Mesendoderm (in vitro differentiated cells): ENCODE measurements at places on chromosomes 16 and 17.

DNA sequence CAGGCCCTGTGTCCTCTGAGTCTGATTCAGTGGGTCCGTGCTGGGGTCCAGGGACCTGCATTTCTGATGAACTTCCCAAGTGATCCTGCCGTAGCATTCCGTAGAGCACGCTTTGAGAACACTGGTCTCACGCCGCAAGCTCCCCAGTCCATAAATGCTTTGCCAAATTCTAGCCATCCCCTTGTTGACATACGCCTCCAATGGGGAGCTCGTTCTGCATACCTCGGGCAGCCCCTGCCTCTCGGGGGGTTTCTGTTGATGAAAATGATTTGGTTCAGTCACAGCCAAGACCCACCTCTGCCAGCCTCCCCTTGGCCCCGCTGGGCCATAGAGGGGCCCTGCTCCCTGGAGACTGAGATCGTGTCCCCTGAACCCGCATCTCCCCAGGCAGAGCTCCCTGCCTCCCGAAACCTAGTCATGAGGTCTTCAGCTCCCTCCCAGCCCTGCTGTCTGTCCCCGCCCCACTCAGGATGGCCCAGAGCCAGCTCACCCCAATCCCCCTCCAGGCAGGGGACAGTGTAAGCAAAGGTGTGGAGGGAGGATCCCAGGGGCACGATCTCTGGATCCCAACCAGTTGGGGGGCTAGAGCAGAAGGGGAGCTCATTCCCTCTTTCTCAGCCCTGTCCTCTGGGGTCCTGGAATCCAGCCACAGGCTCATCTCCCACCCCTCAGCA, 16.2 kb upstream of the SPNS2 start:
- no peaks in the 10 kb centered on the region for H3K36me3 ChIP-seq
- H3K4me3 ChIP-seq: no peak overlapping the region
- H3K27ac ChIP-seq: no peak overlapping the region

- no peak for DNase-seq
- H3K36me3 ChIP-seq: no peaks in the 10 kb centered on the region
- H3K4me1 ChIP-seq: no peaks in the 10 kb centered on the region
- no peaks in the 10 kb centered on the region for H3K27me3 ChIP-seq
- no peak overlapping the region for H3K4me3 ChIP-seq
- no peak overlapping the region for H3K27ac ChIP-seq
Observed at GRCh38 chr17:29458066-29458465, 67.9 kb downstream of the TAOK1 start.

DNA sequence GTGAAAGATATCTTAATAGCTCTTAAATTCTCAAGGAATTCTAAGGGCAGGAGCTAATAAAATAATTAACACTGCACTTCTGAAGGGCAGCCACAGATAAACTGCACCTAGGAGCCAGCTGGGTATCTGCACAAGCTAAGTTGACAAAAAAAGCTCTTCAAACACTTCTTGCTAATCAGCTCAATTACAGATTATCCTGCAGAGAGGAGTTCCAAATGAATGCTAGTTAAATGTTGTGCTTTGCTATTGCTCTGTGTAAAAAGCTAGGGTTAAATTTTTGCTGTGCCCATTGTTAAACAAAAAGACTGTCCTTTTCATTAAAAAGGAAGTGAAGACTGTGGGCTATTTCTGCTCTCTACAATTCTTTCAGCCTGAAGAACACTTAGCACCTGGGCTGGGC, 158.5 kb upstream of the SHISA6 start:
- no peak overlapping the region for H3K27ac ChIP-seq
- DNase-seq: peak; percentile 9
- H3K27me3 ChIP-seq: no peaks in the 10 kb centered on the region
- H3K36me3 ChIP-seq: no peaks in the 10 kb centered on the region
- H3K4me1 ChIP-seq: no peaks in the 10 kb centered on the region

GRCh38 chr16:55605754-55606336, 39.4 kb downstream of the CAPNS2 start:
- H3K27ac ChIP-seq: no peak overlapping the region
- H3K27me3 ChIP-seq: no peaks in the 10 kb centered on the region
- no peak overlapping the region for H3K4me3 ChIP-seq
- no peaks in the 10 kb centered on the region for H3K36me3 ChIP-seq

DNA sequence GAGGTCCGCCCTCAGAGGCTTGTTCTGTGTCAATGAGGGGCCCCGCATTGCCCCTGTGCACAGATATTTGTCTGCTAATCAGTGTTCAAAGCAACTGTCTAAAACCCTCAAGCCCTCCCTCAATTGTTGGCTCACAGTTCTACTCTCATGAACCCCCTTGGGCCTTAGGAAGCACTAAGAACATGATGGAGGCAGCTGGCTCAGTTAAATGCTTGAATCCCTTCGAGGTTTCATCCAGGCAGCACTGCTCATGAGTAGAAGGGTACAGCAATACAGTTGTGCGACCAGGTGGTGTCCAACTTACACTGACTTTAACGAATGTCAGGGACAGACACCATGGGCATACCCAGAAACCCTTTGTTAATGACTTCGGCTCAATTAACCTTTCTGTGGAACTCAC, 89.2 kb upstream of the WSCD1 start:
- no peak overlapping the region for H3K4me3 ChIP-seq
- no peaks in the 10 kb centered on the region for H3K36me3 ChIP-seq
- H3K4me1 ChIP-seq: no peaks in the 10 kb centered on the region

GRCh38 chr17:8430966-8431365, 4.7 kb upstream of the NDEL1 start:
- H3K4me3 ChIP-seq: no peak overlapping the region
- no peaks in the 10 kb centered on the region for H3K36me3 ChIP-seq
- no peak overlapping the region for H3K27ac ChIP-seq
- H3K4me1 ChIP-seq: no peaks in the 10 kb centered on the region
- DNase-seq: no peak

- peaks cover 2% of the 10 kb centered on the region for H3K4me1 ChIP-seq
- H3K27ac ChIP-seq: no peak overlapping the region
- H3K36me3 ChIP-seq: no peaks in the 10 kb centered on the region
- no peak overlapping the region for H3K4me3 ChIP-seq
- H3K27me3 ChIP-seq: no peaks in the 10 kb centered on the region
Observed at GRCh38 chr17:58368860-58369213, 16.8 kb upstream of the SUPT4H1 start.

- no peaks in the 10 kb centered on the region for H3K4me1 ChIP-seq
- no peaks in the 10 kb centered on the region for H3K27me3 ChIP-seq
- no peak overlapping the region for H3K4me3 ChIP-seq
- DNase-seq: no peak
- no peak overlapping the region for H3K27ac ChIP-seq
Observed at GRCh38 chr16:1488054-1488601, 616 bp downstream of the PTX4 start.

GRCh38 chr16:77584205-77584859, 138.0 kb upstream of the NUDT7 start:
- H3K4me1 ChIP-seq: no peaks in the 10 kb centered on the region
- no peaks in the 10 kb centered on the region for H3K27me3 ChIP-seq
- no peak overlapping the region for H3K4me3 ChIP-seq
- no peak overlapping the region for H3K27ac ChIP-seq

DNA sequence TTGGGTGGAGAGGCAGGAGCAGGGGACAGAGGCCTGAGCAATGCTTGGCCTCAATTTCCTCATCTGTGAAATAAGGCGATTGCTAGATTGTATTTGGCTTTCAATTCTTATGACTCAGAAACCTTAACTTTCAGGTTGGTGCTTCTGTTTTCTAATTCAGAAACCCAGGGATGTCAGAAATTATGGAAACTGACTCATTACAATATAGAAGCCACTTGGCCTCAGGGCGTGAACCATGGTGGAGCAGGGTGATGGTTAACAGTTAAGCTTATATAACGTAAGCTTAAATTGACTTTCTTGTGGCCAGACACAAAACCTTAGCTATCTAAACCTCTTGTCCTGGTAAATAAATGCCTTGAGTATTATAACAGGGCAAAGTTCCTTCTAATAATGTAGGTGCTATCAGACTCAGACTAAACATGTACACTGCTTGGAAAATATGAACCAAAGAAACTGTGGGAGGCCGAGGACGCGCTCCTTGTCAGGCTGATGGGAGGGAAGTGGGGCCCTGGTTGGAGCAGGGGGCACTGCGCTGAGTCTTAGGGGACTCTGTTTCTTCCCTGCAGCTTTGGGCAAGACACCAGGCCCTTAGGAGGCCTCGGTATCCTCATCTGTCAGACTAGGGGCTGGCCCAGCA, 17.1 kb upstream of the SREBF1 start:
- no peaks in the 10 kb centered on the region for H3K27me3 ChIP-seq
- no peak overlapping the region for H3K4me3 ChIP-seq
- DNase-seq: no peak
- H3K36me3 ChIP-seq: no peaks in the 10 kb centered on the region
- H3K27ac ChIP-seq: no peak overlapping the region
- H3K4me1 ChIP-seq: no peaks in the 10 kb centered on the region

GRCh38 chr17:54280741-54281140, 458.0 kb downstream of the KIF2B start:
- no peaks in the 10 kb centered on the region for H3K27me3 ChIP-seq
- no peaks in the 10 kb centered on the region for H3K4me1 ChIP-seq
- DNase-seq: no peak
- no peaks in the 10 kb centered on the region for H3K36me3 ChIP-seq
- no peak overlapping the region for H3K4me3 ChIP-seq

DNA sequence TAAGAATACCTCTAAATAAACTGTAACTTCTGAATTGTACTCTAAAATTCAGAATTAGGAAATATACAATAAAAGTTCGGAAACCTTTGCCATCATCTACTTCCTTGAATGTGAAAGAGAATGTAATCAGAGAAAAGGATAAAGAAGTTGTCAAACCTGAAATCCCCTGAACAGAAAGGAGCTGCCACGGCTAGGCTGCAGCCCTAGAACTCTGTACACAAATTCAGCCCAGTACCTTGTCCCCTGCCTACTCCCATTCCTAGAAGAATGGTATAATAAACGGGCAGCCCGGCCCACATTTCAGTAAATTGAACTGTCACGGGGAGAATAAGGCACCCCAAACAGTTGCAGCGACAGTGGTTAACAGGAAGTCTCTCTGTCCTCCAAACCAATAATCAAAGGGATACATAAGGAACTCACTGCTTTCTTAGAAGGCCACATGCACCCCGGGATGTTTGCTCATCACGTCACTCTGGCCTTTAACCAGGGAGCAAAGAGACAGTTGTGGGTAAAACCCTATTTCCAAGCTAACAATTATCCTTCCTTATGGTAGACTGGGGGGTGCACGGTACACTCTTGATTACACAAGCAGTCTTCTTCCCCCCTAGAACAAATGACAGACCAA, 24.3 kb upstream of the RFFL start:
- no peak for DNase-seq
- H3K27me3 ChIP-seq: no peaks in the 10 kb centered on the region
- H3K4me3 ChIP-seq: peak overlapping the region; percentile 75
